ENCODE measurements at places on chromosomes 2 and 18. TPM values are rescaled to one million over a fixed set of nuclear protein-coding genes. Genes with fewer than 3 reads are reported as not detected.

DNA sequence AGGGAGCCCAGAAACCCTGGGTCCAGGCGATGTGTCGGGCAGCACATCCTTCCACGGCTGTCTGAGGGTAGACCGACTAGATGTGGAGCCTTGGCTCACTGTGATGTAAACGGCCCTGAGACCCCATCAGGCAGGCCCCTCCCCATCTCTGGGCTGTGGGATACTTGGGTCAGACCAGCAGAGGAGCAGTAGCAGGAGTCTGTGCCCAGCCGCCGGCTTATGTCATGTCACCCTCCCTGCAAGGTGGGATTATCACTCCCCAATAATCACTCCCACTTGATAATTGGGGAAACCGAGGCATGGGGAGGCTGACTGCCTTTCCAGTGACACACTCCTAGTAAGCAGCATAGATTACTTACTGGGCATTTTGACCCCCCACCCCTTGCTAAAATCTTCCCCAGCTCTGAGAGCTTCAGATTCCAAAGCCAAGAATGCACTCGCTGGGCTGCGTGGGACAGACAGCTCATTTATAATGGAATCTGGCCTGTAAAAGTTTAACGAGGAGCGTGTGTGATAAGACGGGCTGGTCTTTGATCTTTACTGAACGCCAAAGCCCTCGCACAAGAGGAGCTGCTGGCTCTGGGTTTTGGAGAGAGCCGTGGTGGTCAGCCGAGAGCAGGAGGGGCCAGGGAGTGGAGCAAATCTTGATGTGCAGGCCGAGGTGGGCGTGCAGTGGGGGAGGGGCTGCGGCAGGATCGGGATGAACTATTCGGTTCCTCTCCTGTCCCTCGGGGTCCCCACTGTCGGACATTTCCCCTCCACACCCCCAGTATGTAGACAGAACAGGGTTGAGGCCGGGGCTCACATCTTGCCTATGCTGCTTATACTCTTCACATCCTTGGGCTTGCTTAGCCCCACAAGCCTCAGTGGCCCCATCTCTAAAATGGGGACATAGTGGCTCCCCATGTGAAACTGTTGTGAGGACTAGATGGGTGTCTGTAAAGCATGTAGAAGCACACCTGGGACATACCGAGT, 200.0 kb downstream of the GLI2 start:
- H3K4me1 ChIP-seq: no peaks in the 10 kb centered on the region
- no peaks in the 10 kb centered on the region for H3K36me3 ChIP-seq
- H3K27ac ChIP-seq: no peak overlapping the region
- no peaks in the 10 kb centered on the region for H3K27me3 ChIP-seq
- no peak overlapping the region for H3K4me3 ChIP-seq

PARD3B gene
- 0.07 TPM for total RNA-seq

HOXD13 gene
- total RNA-seq: not detected

GRCh38 chr2:219527076-219527394, 12.8 kb downstream of the ASIC4 start:
- DNase-seq: no peak
- no peaks in the 10 kb centered on the region for H3K36me3 ChIP-seq
- no peak overlapping the region for H3K4me3 ChIP-seq
- H3K4me1 ChIP-seq: peaks cover 5% of the 10 kb centered on the region

CTNNA2 gene
- total RNA-seq: not detected

DNA sequence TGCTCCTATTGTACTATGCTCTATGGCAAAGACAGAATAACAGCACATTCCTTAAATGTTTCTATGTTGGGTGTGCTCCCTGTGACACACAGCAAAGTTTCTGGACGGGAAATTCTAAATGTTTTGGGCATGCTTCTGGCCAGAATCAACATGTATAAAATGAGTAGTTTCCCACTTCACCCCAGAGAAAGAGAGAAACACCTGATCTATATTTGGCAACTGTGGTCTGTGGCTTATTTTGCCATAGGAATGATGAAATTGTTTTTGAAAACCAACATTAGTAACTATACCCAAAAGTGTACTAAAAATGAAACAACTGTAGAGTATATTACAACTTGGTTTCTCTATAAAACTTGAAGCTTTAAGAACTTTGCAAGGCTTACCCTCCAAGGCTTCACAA, 89.1 kb downstream of the RAD51AP2 start:
- no peaks in the 10 kb centered on the region for H3K4me1 ChIP-seq
- no peak overlapping the region for H3K4me3 ChIP-seq
- DNase-seq: no peak
- H3K36me3 ChIP-seq: no peaks in the 10 kb centered on the region

GRCh38 chr2:34104601-34105000, 505.5 kb upstream of the FAM98A start:
- H3K27me3 ChIP-seq: peaks cover 3% of the 10 kb centered on the region
- H3K36me3 ChIP-seq: no peaks in the 10 kb centered on the region
- DNase-seq: no peak
- no peak overlapping the region for H3K27ac ChIP-seq
- H3K4me1 ChIP-seq: no peaks in the 10 kb centered on the region

VWC2L gene
- not detected for total RNA-seq

DNA sequence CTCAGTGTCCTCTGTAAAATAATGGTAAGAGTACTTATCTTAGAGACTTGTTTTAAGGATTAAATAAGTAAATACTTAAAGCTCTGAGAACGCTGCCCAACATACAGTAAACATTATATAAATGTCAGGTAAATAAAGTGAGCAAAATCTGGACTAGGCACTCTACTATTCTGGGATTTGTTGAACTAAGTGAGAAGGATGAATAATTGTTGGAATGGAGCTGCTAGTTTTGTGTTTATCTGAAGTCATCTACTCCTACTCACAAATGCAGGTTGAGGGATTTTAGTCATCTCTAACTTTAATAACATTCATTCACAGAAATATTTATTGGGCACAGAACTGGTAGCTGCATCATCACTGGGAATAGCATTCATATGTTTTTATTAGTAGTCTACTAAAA, 103.4 kb downstream of the MEIS1 start:
- no peaks in the 10 kb centered on the region for H3K4me1 ChIP-seq
- no peak overlapping the region for H3K4me3 ChIP-seq
- no peaks in the 10 kb centered on the region for H3K36me3 ChIP-seq
- H3K27me3 ChIP-seq: peaks cover 2% of the 10 kb centered on the region
- no peak for DNase-seq
